ENCODE measurements at places on chromosomes 2 and 18. TPM values are rescaled to one million over a fixed set of nuclear protein-coding genes. Genes with fewer than 3 reads are reported as not detected.

DNA sequence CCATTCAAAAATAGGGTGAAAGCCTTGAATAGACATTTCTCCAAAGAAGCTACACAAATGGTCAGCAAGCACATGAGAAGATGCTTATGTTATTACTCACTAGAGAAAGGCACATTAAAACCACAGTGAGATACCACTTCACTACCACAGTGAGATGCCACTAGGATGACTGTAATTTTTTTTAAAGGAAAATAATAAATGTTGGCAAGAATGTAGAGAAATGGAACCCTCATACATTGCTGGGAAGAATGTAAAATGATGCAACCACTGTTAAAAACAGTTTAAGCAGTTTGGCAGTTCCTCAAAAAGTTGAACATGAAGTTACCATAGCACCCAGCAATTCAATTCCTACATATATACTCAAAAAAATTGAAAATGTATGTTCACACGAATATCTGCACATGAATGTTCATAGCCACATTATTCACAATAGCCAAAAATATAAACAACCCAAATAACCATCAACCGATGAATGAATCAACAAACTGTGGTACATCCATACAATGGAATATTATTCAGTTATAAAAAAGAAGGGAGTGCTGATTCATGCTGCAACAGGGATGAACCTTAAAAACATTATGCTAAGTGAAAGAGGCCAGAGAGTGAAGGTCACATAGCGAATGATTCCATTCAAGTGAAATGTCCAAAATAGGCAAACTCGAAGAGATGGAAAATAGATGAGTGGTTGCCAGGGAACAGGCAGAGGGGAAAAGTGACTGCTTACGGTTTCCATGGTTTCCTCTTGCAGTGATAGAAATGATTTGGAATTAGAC lies 156.2 kb upstream of the NDUFV2 start:
- DNase-seq, result no peak

DNA sequence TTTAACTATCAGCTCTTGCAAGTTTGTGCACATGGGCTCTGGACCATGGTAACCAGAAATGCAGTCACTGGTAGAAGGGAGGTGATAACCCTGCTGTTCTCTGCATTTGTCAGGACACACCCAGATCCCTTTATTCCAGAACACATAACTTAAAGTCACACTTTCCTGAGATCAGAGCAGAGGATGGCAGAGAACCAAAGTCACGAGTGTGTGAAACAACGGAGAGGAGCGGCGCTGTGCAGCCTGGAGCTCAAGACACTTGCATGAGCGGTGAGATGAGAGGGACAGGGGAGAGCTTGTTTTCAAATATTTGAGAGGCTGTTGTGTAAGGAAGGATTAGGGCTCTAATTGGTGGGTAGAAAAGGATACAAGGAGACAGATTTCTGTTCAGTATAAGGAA lies 43.3 kb upstream of the AAK1 start:
- no peak for DNase-seq

Gene KIAA2012
- not detected for total RNA-seq

- no peak for DNase-seq
Observed at GRCh38 chr2:35978218-35978617, 377.4 kb upstream of the CRIM1 start.

Gene GALNT13
- 5.5 TPM for total RNA-seq

Gene SULT1C4
- total RNA-seq, result 1.6 TPM

GRCh38 chr2:204202253-204202652 lies 265.7 kb downstream of the ICOS start:
- DNase-seq, result no peak

DNA sequence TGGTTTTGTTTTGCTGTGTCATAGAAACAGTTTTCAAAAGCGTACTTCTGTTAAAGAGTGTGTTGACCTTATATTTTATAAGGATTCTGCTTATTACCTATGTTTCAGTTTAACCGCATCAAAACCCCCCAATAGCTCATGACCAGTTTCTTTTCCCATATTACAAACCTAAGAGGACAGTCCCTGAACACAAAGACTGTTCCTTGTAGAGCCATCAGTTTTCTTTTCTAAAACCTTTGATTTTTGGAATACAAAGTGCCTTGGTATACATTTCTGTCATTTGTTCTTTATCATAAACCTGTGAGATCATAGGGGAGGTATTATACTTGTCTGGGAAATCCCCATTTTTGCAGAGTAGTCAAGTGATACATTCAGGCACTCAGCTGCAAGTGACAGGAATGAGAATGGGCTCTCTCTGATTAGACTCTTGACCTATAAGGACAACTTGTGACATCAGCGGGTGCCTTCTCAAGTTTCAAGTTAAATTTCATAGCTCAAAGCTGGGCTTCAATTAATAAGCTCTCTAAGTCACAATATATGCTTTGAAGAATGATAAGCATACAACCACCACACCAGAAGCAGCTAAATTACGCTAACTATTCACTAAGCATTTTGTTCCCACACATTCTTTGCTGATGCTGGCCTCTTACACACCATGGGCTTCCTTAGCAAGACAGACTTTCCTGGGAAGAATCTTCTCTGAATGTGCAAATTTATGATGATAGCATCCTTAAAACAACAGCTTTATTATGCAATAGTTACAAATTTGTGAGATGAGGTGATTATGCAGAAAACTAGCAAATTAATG lies 97.5 kb upstream of the CD302 start:
- DNase-seq, result no peak

DNA sequence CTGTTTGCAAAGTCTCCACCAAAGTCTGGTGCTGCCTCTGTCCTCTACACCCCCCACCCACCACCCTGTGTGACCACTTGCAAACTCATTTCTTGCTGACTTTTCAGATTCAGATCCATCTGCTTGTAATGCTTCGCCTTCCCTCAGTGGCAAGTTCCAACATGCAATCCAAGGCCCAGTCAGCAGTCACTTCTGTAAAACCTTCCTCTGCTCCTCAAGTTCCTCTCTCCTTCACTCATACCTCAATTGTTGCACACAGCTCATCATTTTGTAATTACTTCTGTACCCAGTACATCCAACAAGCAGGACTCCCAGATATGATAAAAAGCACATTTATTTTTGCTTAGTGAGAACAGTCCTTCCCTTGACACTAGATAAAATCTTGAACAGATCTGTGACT lies 6.5 kb upstream of the LOXHD1 start:
- DNase-seq, result no peak

- no peak for DNase-seq
Observed at GRCh38 chr2:28915939-28916338, 21.5 kb downstream of the WDR43 start.

DNA sequence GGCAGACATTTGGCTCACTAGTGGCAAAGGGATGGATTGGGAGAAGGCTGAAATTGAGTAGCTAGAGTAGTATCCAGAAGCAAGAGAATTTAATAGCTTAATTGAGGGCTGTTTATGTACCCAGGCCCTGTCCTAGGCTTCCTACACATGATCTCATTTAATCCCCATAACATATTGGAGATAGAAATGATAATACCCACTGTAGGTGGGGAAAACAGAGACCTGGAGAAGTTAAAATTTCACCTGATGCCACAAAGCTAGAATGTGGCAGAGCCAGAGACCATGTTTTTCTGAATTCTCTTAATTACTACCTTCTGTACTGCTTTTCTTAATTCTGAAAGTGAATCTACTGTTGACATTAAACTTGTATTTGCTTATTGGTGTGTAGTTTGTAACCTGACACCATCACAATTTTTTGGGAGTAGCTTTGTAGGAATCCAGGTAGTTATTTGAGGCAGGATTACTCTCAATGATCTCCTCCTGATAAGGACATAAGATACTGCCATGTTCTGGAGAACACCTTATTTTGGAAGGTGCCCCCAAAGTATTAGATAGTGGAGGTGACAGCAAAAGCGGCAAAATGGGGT lies 42.2 kb downstream of the RAB10 start:
- DNase-seq, result no peak

DNA sequence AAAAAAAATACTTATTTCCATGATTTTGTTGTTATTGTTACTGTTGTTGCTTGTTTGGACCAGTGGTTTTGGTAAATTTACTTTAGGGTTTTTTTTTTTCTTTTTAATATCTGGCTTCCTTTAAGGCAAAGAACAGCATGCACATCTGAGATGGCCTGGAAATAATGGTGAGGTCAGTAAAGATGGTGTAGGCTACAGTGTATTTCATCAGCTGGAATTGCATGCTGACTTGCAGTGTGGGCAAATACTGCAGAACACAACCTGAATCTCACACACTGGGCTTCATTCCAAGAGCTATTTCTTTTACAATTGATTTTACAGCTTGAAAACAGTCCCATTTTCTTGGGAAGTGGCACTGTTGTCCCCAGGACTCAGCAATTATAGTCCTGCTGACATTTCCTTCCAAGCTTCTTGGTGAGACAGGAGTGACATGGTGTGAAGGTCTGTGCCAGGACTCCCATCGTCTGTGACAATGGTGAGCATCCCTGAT lies 376.1 kb upstream of the SOX11 start:
- DNase-seq, result no peak

Gene PLA2R1
- 0.34 TPM for total RNA-seq

DNA sequence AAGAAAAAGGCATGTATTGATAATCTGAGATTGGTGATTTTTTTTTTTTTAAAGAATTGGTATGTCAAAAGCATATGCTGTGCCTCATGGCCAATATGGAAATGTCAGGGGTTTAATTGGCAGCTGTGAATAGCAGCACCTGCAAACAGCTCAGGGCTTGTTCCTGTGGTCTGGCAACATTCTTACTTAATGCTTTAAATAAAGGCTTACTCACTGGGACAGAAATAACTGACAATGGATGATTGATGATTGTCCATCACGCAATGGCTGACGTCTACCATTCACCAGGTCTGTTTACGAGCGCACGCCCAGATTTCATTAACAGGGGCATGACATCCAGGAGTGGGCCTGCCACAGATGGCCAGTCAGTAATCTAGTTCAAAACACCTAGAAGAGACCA lies 66.7 kb downstream of the ETAA1 start:
- no peak for DNase-seq

- DNase-seq, result no peak
Observed at GRCh38 chr2:190420801-190421200, 12.6 kb downstream of the MFSD6 start.

Gene IL36A
- not detected for total RNA-seq
